Activated CD4-positive, alpha-beta T cell treated with anti-CD3 and anti-CD28 coated beads, Interleukin-2, amount 50 U/mL, for 4 hours (primary cell): ENCODE measurements at places on chromosomes 3 and 15.

- peak; percentile 47 for DNase-seq
Measured at GRCh38 chr15:45179221-45179985, 8.4 kb downstream of the SHF start.

GRCh38 chr3:65999606-66000005 lies 39.1 kb downstream of the MAGI1 start:
- no peak for DNase-seq

- no peak for DNase-seq
Measured at GRCh38 chr15:101276501-101277037, 716 bp downstream of the SELENOS start.

DNA sequence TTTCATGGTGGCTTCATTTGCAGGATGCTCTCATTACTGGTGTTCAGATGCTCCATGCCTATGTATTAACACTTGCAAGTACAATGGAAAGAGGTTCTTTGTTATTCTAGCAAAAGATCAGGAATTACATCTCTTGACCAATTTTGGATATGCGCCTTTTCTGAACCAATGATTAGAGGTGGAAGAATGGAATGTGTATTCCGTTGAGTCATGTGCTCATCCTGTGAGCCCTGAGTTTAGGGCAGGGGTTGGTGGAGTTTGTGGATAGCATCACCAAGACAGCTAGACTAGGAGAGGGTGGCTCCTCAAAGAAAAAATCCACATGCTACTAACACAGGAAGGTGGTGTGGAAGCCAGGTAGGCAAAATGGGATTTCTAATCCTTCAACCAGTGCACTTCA lies 80.7 kb upstream of the SLC25A26 start:
- DNase-seq, result no peak

- no peak for DNase-seq
Measured at GRCh38 chr15:29988701-29989100, 94.1 kb upstream of the GOLGA8J start.

DNA sequence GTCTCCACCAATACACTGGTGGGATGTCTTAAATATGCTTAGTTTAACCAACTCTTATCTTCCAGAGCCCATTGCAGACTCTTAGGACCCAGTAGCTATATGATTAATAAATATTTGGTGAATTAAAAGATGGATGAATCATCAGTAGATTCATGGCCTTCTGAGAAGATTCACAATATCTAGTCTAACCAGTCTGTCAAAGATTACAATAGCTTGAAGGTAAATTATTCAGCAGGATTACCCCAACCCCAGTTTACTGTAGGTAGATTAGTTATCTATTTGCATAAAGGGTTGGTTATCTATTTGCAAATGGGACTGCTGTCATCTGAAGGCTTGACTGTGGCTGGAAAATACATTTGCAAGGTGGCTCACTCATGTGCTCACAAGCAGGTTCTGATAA lies 239.4 kb upstream of the THRB start:
- DNase-seq, result no peak

DNA sequence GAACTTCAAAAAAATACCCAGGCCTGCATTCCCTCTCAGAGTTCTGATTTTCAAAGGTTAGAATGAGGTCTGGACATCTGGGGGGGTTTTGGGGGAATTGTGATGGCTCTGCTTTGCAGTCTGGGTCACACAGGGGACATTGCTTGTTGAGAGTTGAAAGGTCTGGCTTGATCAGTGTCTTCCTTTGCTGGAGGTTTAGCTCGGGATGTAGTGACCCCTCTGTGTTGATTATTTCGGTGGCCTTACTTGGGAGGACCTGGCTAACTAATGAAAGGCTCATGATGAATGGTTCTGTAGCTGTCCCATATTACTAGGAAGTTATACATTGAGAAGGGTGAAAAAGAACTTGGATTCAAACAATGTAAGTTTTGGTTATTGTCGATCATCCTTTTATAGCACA lies 23.7 kb downstream of the TPM1 start:
- DNase-seq, result no peak

- no peak for DNase-seq
Measured at GRCh38 chr3:185830018-185830797, 5.4 kb upstream of the IGF2BP2 start.

GRCh38 chr3:171044835-171045793 lies 18.6 kb upstream of the SLC2A2 start:
- no peak for DNase-seq

GRCh38 chr3:197428952-197429351 lies 126.8 kb downstream of the BDH1 start:
- no peak for DNase-seq

- no peak for DNase-seq
Measured at GRCh38 chr3:72582211-72582878, 265.9 kb downstream of the SHQ1 start.

DNA sequence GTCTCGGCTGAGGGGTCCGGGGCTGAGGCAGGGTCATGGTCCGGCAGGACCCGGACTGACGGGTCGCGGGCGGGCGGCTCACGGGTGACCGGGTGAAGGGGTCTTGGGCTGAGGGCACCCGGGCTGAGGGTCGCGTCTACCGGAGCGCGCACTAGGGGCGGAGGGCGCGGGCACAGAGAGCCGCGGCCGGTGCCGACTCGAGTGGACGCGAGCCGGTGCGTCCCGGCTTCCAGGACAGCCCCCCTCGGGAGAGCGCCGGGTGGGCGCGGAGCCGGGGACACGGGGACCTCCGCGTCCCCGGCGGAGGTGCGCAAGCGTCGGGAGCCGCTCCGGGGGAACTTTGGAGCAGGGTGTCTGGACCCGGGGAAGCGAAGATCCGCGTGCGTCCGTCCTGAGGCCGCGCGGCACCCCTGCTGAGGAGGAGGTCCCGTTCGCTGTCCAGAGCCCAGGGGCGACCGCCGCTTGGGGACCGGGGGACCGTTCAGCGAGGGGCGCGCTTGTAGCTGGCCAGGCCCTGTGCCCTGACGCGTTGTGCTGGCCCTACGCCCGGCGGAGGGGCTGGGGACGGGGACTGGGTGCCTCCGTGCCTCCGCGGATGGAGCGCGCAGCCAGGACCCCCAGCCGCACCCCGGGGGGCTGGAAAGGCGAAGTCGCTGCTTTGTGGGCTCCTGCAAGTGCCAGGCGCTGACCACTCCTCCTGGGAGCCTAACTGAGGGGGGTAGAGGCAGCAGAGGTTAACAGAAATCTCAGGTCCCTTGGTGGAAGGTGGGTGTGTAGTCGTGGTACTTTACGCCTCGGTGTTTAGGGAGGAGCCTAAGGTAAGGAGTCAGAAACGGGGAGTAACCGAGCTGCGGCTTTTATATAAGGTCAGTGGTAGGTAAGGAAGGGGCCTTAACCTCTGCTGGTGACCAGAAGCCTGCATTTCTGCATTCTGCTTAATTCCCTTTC lies at the start of gene PPARG:
Gene PPARG, plus strand, starts transcription at position 889 of the 948 bp plus-strand sequence. CDS start 90,642 bp downstream, outside the sequence.
- no peak for DNase-seq

GRCh38 chr15:70258369-70259027 lies 160.8 kb upstream of the TLE3 start:
- DNase-seq, result peak; percentile 63

DNA sequence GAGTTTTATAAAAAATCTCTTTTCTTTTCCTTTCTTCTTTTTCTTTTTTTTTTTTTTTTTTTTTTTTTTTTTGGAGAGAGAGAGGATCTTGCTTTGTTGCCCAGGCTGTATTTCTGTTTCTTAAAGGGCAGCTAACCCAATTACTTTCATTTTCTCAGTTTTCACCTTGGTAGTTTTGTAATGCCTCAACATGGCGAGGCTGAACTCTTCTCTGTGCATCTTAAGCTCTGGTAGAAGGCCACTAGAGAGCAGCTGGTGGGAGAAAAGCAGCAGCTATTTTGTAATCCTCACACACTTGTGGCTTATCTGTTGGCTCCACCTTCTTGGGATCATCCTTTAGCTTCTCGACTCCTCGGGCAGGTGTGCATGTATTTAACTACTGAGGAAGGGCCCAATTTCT lies 152.2 kb upstream of the MEIS2 start:
- no peak for DNase-seq

DNA sequence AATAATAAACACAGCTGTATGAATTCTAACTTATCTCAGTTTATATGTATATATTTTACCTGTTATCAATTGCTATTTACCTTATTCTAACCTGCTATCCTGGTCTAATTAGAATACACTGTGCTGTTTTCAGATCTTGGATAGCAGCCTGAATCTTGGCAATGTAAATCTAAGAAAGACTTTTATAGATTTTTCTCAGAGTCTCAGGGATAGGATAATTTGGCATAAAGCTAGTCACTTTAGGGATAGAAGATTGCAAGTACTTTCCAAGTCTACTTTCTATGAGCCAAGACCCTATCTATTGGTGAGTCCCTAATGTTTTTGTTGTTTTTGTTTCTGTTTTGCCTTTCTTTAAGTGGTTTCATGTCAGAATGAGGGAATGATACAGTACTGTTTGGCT lies 695.7 kb downstream of the NAALADL2 start:
- DNase-seq, result no peak

DNA sequence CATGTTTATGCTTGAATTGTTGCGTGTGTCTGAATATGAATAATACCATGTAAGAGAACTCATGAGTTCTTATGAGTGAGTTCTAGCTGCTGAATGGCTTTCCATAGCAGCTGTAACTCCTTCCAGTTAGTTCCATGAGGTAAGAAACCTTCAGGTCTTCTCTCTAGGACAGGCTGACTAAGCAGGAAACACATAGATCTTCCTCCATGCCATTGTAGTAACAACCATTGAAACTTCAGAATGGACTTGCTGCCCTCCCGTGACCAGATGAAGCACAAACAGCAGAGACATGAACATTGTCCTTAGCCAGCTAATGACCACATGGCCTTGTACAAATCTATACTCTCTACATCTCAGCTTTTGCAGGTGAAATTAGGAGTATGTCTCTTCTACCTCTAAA lies 200.0 kb downstream of the ZNF385D start:
- no peak for DNase-seq

GRCh38 chr3:67655364-67656121 lies 1.1 kb upstream of the SUCLG2 start:
- DNase-seq, result peak; percentile 46

DNA sequence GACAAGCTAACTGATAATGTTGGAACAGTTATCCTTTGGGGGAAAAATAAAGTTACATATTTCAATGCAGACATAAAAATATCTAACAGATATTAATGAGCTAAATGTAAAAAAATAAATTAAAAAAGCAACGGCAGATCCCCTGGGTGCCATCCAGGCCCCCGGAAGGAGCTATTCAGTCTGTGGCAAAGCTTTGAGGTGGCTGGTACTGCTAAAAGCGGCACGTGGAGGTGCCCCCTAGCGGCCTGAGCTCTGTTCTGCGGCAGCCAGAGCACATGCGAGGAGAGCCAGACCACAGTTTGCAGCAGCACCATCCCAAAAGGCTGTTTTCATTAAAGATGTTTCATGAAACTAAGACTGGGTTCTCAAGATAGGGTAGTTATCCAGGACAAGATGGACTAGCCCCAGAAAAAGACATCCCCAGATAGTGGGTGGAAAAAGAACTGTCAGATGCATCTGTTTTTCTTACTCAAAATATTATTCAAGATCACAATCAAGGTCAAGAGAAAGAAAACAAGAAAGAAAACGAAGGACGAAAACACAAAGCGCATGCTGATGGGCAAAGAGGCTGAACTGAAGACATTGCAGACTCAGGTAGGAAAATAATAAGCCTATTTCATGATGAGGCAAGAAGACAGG lies 18.7 kb downstream of the AP3S2 start:
- DNase-seq, result peak; percentile 79

DNA sequence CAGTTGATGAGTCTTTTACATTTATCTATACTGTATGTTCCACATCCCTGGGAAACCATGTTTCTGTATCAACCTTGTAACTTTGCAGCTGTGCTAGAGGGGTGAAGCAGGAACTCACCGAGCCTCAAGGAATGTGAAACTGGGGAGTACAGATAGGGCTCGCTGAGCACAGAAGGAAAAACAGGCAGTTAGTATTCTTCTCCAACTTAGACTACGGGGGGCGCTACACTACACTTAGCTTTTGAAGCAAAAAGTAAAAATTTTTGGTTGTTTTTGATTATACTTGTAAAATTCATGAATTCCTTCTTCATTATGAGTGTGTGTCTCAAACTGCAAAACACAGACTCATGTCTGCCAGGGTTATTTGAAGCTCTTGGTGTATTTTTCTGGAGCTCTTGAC lies 132.7 kb upstream of the RGMA start:
- no peak for DNase-seq

- DNase-seq, result no peak
Measured at GRCh38 chr3:40737343-40737742, 212.6 kb downstream of the ZNF621 start.

GRCh38 chr3:180570238-180570637 lies 31.7 kb upstream of the TTC14 start:
- DNase-seq, result no peak

DNA sequence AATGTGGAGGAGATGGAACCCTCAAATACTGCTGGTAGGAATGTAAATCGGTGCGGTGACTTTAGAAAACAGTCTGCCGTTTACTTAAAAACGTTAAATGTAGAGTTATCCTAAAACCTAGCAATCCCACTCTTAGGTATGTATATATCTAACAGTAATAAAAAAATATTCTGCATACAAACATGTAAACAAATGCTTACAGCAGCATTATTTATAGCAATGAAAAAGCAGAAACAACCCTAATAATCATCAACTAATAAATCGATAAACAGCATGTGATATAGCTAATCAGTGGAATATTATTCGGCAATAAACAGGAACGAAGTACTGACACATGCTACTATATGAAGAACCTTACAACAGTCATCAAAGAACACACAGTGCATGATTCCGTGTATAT lies 144.7 kb downstream of the CNTN3 start:
- DNase-seq, result no peak

- DNase-seq, result no peak
Measured at GRCh38 chr3:133966954-133967353, 62.8 kb downstream of the SLCO2A1 start.

DNA sequence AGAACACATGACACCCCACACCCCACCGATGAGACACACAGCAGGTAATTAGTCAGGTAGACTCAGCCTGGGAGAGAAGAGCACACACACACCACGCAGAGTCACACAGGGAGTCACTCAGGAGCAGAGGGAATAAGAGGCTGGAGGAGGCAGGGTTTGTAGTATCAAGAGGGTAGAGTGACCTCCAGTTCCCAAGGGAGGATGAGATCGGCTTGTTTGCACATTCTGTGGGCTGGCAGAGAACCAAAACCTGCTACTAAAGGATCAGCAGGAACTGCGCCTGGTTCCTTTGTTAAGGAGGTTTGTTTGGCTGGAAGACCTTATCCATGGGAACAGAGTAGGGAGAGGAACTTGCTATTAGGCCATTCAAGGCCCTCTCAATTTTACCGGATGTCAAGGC lies 281.4 kb upstream of the SLCO3A1 start:
- no peak for DNase-seq

DNA sequence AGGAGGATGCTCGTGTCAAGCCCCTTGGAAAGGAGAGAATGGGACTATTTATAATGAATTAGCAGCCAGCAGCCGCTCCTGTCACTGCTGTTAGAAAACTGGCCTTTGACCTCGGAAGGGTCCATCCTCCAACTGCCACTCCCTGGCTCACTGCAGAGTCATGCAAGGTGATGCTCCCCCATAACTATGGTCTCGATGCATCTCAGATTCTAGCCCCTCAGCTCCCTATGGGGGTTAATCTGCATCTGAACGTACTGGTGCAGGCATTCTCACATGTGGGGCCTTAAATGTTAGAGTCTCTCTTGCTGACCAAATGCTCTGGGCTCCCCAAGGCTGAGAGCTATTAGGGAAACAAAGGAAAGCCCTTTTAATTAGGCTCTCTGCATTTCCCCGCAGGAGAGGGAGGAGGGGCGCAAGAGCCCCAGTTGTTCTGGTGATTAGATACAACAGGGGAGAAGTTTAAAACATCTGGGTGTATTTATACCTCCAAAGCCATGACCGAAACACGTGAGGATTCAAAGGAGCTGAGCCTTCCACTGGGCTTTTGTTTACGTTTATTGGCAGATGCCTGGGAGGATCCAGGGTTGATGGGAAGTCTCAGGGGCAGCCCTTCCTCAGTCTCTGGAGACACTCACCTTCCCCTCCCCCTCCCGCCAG lies 182.5 kb downstream of the OPA1 start:
- DNase-seq, result no peak

GRCh38 chr3:71979175-71979574 lies 194.2 kb upstream of the PROK2 start:
- no peak for DNase-seq
